ENCODE measurements at places on chromosomes 12 and 14. TPM values are rescaled to one million over a fixed set of nuclear protein-coding genes. Genes with fewer than 3 reads are reported as not detected.

Gene TSPAN19
- not detected for polyA plus RNA-seq

Gene TAS2R8
- not detected for polyA plus RNA-seq

Gene RAB15
- 6.5 TPM for polyA plus RNA-seq

Gene AHNAK2
- 2.9 TPM for polyA plus RNA-seq

Gene NOVA1
- 24.0 TPM for polyA plus RNA-seq

Gene CLEC1B
- polyA plus RNA-seq, result not detected

Gene RPGRIP1
- 0.45 TPM for polyA plus RNA-seq

Gene TOMM20L
- not detected for polyA plus RNA-seq

Gene PLEKHG7
- not detected for polyA plus RNA-seq

Gene MIPOL1
- polyA plus RNA-seq, result 2.0 TPM

Gene SLC7A8
- 41.5 TPM for polyA plus RNA-seq

Gene LRTM2
- not detected for polyA plus RNA-seq

Gene ALDH1L2
- 12.5 TPM for polyA plus RNA-seq

Gene KRT86
- 1.2 TPM for polyA plus RNA-seq

Gene CIT
- 0.86 TPM for polyA plus RNA-seq

Gene OTX2
- not detected for polyA plus RNA-seq

Gene ING4
- polyA plus RNA-seq, result 28.7 TPM

Gene KTN1
- polyA plus RNA-seq, result 78.5 TPM

Gene KRT3
- not detected for polyA plus RNA-seq

Gene PLA2G1B
- polyA plus RNA-seq, result 2.3 TPM

Gene KLHDC2
- polyA plus RNA-seq, result 50.1 TPM

Gene STAT6
- 120 TPM for polyA plus RNA-seq

Gene VAMP1
- 3.3 TPM for polyA plus RNA-seq

Gene B4GALNT1
- 0.70 TPM for polyA plus RNA-seq

Gene CYP46A1
- 0.84 TPM for polyA plus RNA-seq

Gene IL31
- not detected for polyA plus RNA-seq

Gene OR4E2
- polyA plus RNA-seq, result not detected

Gene KRT85
- polyA plus RNA-seq, result not detected

Gene BDKRB1
- polyA plus RNA-seq, result 4.4 TPM

Gene E2F7
- polyA plus RNA-seq, result 0.01 TPM

Gene GPR68
- 1.1 TPM for polyA plus RNA-seq

Gene C12orf50
- polyA plus RNA-seq, result not detected

All from adipose tissue (tissue), 3 donors.